ENCODE measurements at places on chromosomes 16 and 17. TPM values are rescaled to one million over a fixed set of nuclear protein-coding genes. Genes with fewer than 3 reads are reported as not detected.

DNA sequence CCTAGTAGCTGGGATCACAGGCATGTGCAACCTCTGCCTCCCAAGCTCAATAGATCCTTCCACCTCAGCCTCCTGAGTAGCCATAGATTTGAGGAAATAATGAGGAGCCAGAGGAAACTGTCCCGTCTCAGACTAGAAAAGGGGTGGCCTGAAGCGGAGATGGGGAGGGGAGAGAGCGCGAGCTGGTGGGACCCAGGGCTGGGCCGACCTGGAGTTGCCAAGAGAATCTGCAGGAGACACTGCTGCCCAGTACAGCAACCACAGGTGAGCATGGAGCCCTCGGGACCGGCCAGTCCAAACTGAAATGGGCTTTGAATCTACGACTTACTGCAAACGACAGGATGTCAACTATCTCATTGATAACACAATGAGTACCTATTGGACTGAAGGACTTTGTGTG lies 24.3 kb downstream of the CD300A start:
- DNase-seq = no peak
- H3K36me3 ChIP-seq = no peaks in the 10 kb centered on the region
- H3K4me3 ChIP-seq = no peak overlapping the region
- H3K27ac ChIP-seq = no peak overlapping the region
- no peaks in the 10 kb centered on the region for H3K4me1 ChIP-seq

GRCh38 chr17:20228410-20228809 lies 219.3 kb downstream of the SPECC1 start:
- peaks cover 6% of the 10 kb centered on the region for H3K4me1 ChIP-seq
- no peaks in the 10 kb centered on the region for H3K36me3 ChIP-seq

- H3K4me3 ChIP-seq = no peak overlapping the region
Observed at GRCh38 chr16:53430363-53430762, 3.9 kb upstream of the RBL2 start.

DNA sequence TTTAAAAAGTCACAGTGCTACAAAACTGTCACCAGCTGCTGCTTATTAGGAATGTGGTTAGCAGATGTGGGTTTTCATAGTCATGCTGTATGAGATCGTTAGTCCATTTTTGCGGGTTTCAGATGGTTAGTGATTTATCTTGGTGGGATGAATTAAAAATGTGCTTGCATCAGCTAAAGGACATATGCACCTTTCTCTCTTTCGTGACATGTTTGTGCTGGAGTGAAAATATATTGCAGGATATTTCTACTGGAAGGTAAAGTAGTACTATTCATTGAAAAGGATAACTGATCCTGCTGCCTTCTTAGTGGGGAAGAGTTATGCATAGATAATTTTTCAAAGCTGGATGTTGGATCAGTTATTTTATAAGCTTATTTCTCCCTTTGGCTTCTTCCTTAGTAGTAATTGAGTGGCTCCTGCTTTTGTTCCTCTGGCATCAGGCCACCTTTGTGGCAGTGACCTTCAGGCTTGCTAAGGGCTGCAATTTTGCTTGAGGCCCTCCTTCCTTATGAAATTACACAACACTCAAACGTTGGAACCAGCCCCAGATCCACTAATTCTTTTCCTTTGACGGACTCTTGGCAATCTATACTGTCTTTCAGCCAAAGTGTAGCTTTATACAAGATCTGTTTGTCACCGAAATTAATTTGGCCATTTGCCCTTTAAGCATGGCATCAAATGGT lies 7.5 kb upstream of the SNTB2 start:
- H3K27me3 ChIP-seq = no peaks in the 10 kb centered on the region
- DNase-seq = peak; percentile 86
- H3K4me1 ChIP-seq = peaks cover 22% of the 10 kb centered on the region
- no peak overlapping the region for H3K4me3 ChIP-seq
- peak overlapping the region; percentile 0 for H3K27ac ChIP-seq

- no peaks in the 10 kb centered on the region for H3K36me3 ChIP-seq
- no peak for DNase-seq
- H3K4me1 ChIP-seq = no peaks in the 10 kb centered on the region
- H3K27me3 ChIP-seq = peaks cover 35% of the 10 kb centered on the region
Observed at GRCh38 chr17:57745242-57745641, at the start of gene CCDC182. CCDC182 (minus strand) TSS chr17:57745299; CDS start chr17:57745272, 27 bp downstream.

ELMO3 gene
- 1.2 TPM for total RNA-seq

GRCh38 chr16:69917311-69917710 lies 33.8 kb upstream of the CLEC18A start:
- H3K36me3 ChIP-seq = no peaks in the 10 kb centered on the region
- H3K27ac ChIP-seq = peak overlapping the region; percentile 92

TBC1D28 gene
- not detected for total RNA-seq

DNA sequence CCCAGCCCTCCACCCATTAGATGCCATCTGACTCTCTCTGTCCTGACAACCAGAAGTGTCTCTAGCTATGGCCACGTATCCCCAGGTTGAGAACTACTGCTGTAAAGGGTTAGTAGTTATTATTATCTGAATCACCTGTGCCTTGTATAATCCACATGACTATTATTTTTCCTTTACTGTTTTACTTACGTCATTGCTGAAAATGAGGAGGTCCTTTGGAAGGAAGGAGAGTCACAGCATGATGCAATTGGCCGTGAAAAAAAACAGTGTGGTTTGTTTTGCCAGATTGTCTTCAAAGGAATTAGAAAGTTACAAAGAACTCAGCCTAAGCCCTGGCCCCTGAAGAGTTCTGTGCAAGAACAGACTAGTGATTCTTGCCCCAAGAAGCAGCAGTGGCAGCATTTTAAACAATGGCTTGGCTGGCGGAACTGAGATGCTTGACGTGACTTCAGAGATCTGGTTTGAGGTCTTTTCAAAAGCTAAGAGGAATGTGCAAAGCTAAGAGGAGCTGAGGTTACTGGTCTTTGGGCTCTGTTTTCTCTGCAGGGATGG lies 413.3 kb upstream of the EEF2KMT start:
- H3K4me3 ChIP-seq = no peak overlapping the region
- DNase-seq = no peak
- H3K36me3 ChIP-seq = no peaks in the 10 kb centered on the region
- no peak overlapping the region for H3K27ac ChIP-seq
- H3K4me1 ChIP-seq = no peaks in the 10 kb centered on the region
- H3K27me3 ChIP-seq = no peaks in the 10 kb centered on the region

DNA sequence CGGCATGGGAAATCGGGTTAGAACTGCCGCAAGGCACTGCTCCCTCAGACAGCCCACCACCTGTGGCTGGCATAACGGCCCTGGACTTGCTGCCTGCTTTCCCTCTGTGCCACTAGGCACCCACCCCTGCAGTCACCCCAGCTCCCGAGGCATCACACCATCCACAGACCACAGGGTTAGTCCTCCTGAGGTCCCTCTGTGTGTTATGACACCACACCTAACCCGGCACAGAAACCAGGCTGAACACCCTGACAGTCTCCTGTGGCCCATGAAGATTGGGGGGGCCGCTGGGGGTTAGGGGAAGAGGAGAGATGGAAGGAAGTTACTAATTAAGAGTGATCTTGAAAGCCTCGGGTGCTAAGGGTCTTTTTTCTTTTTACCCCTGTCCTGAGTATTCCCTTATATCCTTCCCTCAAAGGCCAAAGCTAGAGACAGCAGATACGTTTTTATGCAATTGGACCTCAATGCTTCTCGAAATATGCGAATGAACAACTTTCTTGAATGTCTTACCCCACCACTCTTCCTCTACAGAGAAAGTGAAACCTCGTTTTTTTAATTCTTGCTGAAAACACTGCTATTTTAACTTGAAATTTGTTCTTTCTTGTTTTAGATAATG lies 7.0 kb downstream of the CYTH1 start:
- H3K36me3 ChIP-seq = no peaks in the 10 kb centered on the region
- no peaks in the 10 kb centered on the region for H3K4me1 ChIP-seq
- H3K27me3 ChIP-seq = no peaks in the 10 kb centered on the region
- no peak overlapping the region for H3K27ac ChIP-seq
- no peak for DNase-seq

CLDN6 gene
- 449 TPM for total RNA-seq

DNA sequence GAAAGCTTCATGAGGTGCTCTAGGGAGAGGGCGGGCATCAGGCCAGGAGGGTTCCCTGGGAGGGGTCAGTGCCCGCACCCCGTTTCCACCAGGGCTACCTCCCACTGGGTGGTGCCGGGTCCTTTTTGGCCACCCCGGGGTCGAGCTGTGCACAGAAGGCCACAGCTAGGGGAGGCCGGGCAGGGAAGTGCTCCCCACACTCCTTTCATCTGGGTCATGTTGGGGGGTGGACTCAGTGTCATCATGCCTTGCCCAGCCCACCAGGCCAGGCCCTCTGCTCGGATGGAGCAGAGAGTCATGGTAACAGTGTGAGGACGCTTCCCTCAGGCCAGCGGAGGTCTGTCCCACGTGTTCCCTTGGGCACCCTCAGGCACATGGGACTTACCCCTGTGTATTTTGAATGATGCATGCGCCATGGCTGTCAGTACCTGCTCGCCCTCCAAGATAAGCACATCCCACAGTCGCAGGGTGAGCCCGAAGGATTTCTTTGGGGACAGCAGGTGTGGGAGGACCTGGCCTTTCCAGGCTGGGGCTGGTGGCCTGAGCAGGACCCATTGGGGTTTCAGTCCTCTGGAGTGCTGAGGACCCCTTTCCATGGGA lies 46.4 kb downstream of the TNFRSF13B start:
- H3K27me3 ChIP-seq = no peaks in the 10 kb centered on the region
- H3K27ac ChIP-seq = no peak overlapping the region
- no peaks in the 10 kb centered on the region for H3K36me3 ChIP-seq
- DNase-seq = no peak
- no peak overlapping the region for H3K4me3 ChIP-seq

SLFN14 gene
- total RNA-seq = not detected

- no peaks in the 10 kb centered on the region for H3K27me3 ChIP-seq
- H3K36me3 ChIP-seq = no peaks in the 10 kb centered on the region
- no peaks in the 10 kb centered on the region for H3K4me1 ChIP-seq
- no peak overlapping the region for H3K4me3 ChIP-seq
- no peak for DNase-seq
Observed at GRCh38 chr17:64024215-64024654, 3.8 kb upstream of the ICAM2 start.

- H3K27me3 ChIP-seq = no peaks in the 10 kb centered on the region
- no peak for DNase-seq
- no peak overlapping the region for H3K27ac ChIP-seq
- H3K4me3 ChIP-seq = peak overlapping the region; percentile 84
- no peaks in the 10 kb centered on the region for H3K36me3 ChIP-seq
Observed at GRCh38 chr17:38746004-38746848, 1.9 kb downstream of the PCGF2 start.

DNA sequence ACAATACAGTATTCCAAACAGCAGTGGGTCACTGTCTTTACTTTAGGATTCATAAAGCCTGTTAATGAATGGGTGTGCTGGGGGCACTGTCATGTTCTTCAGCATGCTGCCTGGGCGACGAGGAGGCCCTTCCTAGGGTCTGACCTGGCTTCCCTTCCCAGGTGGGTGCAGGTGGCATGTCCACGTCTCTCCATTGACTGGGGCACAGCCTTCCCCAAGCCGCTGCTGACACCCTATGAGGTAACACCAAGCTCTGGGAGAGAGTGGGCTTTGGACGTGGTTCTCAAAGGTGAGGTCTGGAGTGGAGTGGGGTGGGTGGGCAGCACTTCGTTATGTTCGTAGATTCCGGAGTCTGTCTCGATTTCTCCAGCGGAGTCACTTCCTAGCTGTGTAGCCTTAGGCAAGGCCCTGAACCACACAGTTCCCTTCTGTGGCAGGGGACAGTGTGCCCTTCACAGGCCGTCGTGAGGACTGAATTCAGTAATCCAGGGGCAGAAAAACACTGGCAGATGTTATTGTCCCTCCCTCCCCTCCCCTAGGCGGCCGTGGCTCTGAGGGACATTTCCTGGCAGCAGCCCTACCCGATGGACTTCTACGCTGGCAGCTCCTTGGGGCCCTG lies 771 bp upstream of the OVCA2 start:
- H3K36me3 ChIP-seq = peaks cover 8% of the 10 kb centered on the region
- H3K4me3 ChIP-seq = peak overlapping the region; percentile 77
- no peaks in the 10 kb centered on the region for H3K27me3 ChIP-seq
- peaks cover 31% of the 10 kb centered on the region for H3K4me1 ChIP-seq
- peak overlapping the region; percentile 13 for H3K27ac ChIP-seq
- DNase-seq = no peak

ARHGDIG gene
- 3.3 TPM for total RNA-seq

DNA sequence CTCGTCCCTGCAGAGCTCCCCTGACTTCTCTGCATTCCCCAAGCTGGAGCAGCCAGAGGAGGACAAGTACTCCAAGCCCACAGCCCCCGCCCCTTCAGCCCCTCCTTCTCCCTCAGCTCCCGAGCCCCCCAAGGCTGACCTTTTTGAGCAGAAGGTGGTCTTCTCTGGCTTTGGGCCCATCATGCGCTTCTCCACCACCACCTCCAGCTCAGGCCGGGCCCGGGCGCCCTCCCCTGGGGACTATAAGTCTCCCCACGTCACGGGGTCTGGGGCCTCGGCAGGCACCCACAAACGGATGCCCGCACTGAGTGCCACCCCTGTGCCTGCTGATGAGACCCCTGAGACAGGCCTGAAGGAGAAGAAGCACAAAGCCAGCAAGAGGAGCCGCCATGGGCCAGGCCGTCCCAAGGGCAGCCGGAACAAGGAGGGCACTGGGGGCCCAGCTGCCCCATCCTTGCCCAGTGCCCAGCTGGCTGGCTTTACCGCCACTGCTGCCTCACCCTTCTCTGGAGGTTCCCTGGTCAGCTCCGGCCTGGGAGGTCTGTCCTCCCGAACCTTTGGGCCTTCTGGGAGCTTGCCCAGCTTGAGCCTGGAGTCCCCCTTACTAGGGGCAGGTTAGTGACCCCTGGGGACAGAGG lies 11.4 kb downstream of the MLLT6 start:
- peaks cover 5% of the 10 kb centered on the region for H3K36me3 ChIP-seq
- no peaks in the 10 kb centered on the region for H3K27me3 ChIP-seq
- no peak overlapping the region for H3K4me3 ChIP-seq
- H3K27ac ChIP-seq = no peak overlapping the region

DNA sequence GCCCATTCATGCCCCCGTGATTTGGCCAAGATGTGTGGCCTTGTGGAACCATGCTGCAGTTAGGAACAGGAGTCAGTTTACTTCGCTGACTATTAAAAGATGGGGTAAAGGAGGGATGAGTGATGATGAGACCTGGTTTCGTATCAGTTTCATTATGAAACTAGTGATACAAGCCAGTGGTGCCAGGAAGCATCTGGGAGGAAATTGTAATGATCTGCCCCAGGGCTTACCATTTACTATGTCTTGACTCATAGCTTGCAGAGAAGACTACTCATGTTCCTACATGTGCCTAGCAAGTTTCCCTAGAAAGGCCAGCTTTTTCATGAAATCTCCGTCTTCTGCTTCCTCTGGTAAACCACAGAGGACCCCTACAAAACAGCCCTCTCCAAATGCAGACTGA lies 23.2 kb downstream of the CDH3 start:
- H3K27me3 ChIP-seq = peaks cover 2% of the 10 kb centered on the region
- peaks cover 6% of the 10 kb centered on the region for H3K4me1 ChIP-seq
- no peak overlapping the region for H3K4me3 ChIP-seq
- no peak for DNase-seq

GRCh38 chr16:68445458-68445857 lies 2.9 kb downstream of the SMPD3 start:
- no peak for DNase-seq
- H3K36me3 ChIP-seq = no peaks in the 10 kb centered on the region
- H3K27me3 ChIP-seq = peaks cover 28% of the 10 kb centered on the region

TBX6 gene
- 0.22 TPM for total RNA-seq

EVPLL gene
- not detected for total RNA-seq

Measured in astrocyte (in vitro differentiated cells and primary cell).